BE2C (cell line): ENCODE measurements at places on chromosomes 13 and 19.

DNA sequence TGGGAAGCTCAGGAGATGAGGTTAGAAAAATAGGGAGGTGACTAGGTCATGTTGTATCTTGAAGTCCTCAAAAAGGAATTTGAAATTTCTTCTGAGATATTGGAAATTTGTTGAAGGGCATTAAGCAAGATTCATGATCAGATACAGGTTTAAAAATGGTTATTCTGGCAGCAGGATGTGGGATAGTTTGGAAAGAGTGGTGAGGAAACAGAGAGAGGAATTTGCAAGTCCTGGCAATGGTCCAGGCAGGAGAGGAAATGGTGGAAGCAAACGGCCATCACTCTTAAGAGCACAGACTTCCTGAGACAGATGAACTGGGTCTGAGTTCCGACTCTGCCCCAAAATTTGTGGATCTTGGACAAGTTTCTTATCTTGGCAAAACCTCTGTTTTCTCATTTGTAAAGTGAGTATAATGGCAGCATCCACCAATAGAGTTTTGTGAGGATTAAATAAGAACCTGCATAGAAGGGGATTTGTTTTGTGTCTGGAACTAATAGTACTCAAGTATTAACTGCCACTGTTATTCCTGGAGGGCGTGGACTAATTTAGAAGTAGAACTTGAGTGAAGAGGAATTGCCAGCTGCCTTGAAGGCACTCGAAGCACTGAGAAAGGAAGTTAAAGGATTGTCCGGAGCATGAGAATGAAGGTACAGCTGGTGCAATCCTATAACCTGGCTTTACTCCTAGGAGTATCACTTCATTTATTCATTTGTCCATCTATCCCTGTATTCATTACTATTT is 99.6 kb downstream of the CCNA1 start:
- no peak for DNase-seq

DNA sequence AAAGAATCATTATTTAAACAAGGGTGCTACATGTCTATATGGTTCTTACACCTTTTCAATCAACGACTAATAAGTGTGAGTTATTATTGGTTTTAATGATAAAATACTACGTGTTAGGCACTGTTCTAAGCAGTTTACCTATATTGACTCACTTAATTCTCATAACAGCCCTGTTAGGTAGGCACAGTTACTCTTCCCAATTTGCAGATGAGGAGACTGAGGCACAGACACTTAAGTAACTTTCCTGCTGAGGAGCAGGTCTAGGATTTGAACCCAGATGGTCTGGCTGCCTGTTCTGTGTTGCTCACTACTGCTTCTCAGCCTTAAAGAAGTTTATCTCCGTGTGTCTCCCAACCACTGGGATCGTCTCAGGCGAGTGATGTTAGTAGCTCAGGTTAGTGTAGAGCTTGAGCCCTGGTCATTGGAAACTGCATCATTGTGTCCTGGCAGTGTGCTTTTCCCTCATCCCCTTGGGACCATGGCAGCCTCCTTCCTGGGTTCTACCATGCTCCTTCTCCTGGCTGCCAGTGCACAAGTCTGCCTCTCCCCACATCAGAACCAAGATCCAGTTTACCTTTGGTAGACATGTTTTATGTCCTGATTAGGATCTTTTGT is 10.9 kb downstream of the UBAC2 start:
- no peak for DNase-seq

DNA sequence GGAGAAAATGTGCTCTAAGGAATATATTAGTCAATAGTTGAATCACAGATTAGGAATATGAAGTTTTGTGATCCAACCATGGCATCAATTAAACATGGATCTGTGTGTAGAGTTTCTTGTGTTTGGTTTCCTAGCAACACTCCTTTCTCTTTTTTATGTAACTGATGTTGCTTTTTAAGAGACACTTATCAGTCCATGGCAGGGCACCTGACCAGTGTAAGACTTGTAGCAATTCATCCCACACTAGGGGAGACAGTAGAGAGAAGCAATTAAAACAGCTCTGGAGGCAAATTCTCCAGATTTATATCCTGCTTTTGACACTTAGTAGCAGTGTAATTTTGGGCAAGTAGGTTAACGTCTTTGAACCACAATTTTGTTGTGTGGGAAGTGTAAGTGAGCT is 1229.0 kb downstream of the PCDH9 start:
- no peak for DNase-seq

GRCh38 chr13:25281193-25281934 is 5.9 kb downstream of the MTMR6 start:
- DNase-seq = no peak

DNA sequence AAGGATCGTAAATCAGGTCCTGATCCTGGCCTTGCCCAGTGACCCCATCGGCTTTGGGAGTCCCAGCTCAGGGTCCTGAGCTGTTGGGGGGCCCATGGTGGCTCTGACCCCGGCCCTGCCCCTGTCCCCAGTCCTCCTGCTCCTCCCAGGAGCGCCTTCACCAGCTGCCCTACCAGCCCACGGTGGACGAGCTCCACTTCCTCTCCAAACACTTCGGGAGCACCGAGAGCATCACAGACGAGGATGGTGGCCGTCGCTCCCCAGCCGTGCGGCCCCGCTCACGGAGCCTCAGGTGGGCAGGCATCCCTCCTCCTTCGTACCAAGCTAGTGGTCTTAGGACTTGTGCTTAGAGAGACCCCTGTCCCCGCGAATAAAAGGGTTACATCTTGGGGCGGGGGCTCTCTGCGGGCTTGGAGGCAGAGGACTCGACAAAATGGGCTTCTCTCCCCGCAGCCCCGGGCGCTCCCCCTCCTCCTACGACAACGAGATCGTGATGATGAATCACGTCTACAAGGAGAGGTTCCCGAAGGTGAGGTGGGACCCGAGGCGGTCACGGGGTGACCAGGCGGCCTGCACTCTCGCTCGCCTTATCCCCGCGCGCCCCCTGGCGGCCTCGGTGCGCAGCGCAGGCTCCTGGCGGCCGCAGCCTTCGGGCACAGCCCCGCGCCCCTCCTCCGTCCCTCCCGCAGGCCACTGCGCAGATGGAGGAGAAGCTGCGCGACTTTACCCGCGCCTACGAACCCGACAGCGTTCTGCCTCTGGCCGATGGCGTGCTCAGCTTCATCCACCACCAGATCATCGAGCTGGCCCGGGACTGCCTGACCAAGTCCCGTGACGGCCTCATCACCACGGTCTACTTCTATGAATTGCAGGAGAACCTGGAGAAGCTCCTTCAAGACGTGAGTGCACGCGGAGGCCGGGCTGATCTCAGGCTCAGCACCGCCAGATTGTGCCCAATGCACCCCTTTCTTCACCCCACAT is 9.1 kb downstream of the MAST1 start:
- peak; percentile 92 for DNase-seq

GRCh38 chr13:81738364-81738763 is 1397.4 kb upstream of the SPRY2 start:
- no peak for DNase-seq

GRCh38 chr19:40809358-40810086 is 10.5 kb downstream of the EGLN2 start:
- no peak for DNase-seq

DNA sequence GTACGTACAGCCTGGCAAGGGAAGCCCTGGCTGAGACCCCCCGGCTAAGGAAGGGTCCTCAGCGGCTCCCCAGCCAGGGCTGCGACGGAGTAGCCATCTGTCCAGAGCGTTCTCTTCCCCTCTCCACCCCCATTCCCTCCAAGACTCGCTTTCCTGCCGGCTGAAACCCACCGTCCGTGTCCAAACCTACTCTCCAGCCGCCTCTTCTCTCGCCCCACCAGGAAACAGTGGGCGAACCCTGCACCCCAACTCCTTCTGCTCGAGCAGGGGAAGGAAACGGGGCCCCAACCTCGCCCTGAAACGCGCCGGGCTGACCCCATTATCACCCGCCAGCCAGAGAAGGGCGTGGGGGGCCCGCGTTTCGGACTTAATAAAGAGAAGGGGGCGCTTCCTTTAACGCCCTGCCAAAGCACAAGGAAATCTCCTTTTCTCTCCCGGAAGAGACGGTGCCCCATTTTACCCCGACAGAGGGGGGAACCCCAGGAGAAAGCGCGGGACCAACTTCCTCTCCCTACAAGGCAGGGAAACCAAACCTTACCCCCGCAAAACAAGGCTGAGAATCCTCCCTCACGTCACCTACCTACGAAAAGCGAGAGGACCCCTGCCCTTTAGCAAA is 2.5 kb downstream of the ZC3H4 start:
- peak; percentile 40 for DNase-seq

GRCh38 chr19:3029065-3029923 is at the start of gene TLE2:
TSS of gene TLE2 (minus strand) at chr19:3029280. CDS start at chr19:3028904, 376 bp downstream.
- DNase-seq = no peak

DNA sequence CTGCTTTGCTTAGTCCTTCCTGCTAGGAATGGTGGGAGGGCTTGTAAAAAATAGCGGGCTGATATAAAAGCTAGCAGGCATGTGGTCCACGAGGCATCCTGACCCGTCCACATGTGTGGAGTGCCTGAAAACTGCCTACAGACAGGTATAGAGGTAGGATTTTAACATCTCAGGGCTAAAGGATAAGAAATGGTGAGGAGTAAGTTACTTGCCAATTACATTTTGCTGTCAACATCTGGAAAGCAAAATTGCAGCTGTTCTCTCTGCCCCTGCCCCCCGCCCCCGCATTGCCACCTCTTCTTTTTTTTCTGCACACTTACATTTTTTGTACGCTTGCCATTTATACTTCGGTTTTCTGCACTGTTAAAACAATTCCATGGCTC is 21.0 kb downstream of the NFIX start:
- DNase-seq = no peak

- DNase-seq = no peak
Measured at GRCh38 chr19:35587321-35587720, 1.3 kb downstream of the PMIS2 start.

DNA sequence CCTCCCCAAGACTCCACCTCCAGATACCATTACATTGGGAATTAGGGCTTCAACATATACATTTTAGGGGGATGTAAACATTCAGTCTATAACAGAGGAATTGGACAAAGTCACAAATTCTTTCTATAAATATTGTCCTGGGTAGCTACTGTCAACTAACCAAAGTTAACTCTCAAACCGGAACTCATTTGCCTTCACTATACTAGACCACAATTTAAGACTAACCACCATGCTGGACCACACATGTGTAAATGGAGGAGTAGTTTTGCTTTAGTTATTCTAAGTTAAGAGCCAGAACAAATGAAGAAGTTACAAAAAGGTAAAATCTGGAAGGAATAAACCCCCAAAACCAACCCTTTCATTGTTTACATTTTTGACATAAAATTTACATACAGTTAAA is 222.8 kb downstream of the NDFIP2 start:
- DNase-seq = no peak

DNA sequence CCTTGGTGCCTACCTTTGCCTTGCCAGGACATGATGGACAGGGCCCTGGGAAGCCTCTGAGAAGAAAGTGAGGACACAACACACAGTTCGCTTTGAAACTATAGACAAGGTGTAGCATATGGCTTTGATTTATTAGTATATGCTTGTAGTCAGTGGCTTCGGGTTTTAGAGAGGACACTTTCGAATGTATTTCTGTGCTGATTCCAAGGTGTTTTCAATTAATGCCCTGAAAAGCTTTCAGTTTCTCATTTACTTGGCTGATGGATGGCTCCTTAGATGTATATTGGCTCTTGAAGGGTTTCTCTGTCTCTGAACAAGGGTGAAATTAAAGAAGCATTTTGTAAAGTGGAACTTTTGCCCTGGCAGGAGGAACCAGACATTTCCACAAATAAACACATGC is 106.9 kb downstream of the POSTN start:
- DNase-seq = no peak
